ENCODE measurements at places on chromosomes 12 and 14. TPM values are rescaled to one million over a fixed set of nuclear protein-coding genes. Genes with fewer than 3 reads are reported as not detected.

Gene RAPGEF3
- total RNA-seq = 15.9 TPM

Gene VCPKMT
- total RNA-seq = 1.3 TPM

Gene LGMN
- 56.4 TPM for total RNA-seq

GRCh38 chr12:61566183-61566582 is 694.0 kb upstream of the USP15 start:
- no peak overlapping the region for H3K4me3 ChIP-seq
- no peak overlapping the region for H3K27ac ChIP-seq
- H3K27me3 ChIP-seq = no peaks in the 10 kb centered on the region
- no peaks in the 10 kb centered on the region for H3K4me1 ChIP-seq

- no peak overlapping the region for H3K27ac ChIP-seq
- no peaks in the 10 kb centered on the region for H3K4me1 ChIP-seq
- no peaks in the 10 kb centered on the region for H3K36me3 ChIP-seq
- no peaks in the 10 kb centered on the region for H3K27me3 ChIP-seq
- no peak overlapping the region for H3K4me3 ChIP-seq
Observed at GRCh38 chr12:108484431-108484830, 30.6 kb upstream of the FICD start.

DNA sequence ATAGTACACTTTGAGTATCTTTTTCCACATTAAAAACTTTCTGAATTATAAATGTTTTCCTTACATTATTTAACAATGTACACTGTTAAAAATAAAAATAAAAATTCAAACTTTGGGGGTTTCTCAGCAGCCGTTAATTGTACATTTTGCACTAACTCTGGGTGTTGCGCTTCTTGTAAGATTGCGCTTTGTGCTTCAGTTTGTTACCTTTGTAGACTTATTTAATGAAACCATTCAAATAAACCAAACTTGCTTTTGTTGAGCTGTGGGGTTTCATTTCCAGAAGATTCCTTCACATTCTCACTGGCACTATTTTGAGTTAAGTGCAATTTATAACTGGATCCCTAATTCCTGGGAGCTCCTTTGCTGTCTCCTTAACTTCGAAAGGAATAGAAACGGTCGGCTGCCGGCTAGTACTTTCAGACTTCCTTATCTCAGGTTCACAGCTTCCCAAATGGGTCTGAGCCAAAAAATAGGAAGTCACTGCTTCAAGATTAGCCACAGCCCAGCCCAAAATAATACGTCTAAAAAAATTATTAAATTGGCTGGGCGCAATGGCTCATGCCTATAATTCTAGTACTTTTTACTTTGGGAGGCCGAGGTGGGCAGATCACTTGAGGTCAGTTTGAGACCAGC is 38.2 kb downstream of the RAD52 start:
- DNase-seq = no peak
- no peak overlapping the region for H3K27ac ChIP-seq
- no peak overlapping the region for H3K4me3 ChIP-seq

DNA sequence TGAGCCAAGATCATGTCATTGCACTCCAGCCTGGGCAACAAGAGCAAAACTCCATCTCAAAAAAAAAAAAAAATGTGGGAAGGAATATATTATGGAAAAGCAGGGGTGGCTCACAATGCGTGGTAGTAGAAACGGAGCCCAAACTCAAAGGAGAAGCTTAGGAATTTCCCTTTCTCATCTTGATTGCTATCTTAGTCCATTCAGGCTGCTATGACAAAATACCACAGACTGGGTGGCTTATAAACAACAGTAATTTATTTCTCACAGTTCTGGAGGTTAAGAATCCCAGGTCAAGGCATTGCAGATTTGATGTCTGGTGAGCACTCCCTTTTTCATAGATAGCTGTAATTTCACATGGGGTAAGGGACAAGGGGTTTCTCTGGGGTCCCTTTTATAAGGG is 153.8 kb upstream of the KRR1 start:
- H3K27me3 ChIP-seq = no peaks in the 10 kb centered on the region
- no peaks in the 10 kb centered on the region for H3K36me3 ChIP-seq
- peaks cover 9% of the 10 kb centered on the region for H3K4me1 ChIP-seq
- no peak overlapping the region for H3K27ac ChIP-seq
- DNase-seq = no peak

DNA sequence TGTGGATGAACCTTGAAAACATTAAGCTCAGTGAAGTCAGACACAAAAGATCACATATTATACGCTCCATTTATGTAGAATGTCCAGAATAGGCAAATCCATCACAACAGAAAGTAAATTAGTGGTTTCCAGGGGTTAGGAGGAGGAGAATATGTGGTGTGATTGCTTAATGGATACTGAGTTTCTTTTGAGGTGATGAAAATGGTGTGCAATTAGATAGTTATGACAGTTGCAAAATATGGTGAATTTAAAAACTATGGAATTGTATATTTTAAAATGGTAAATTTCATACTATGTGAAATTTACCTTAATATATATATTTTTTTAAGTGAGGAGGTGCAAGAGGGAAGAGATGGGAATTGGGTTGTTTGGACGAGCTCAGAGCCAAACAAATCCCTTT is 46.3 kb upstream of the KICS2 start:
- no peak for DNase-seq
- H3K4me3 ChIP-seq = no peak overlapping the region
- no peaks in the 10 kb centered on the region for H3K4me1 ChIP-seq
- no peak overlapping the region for H3K27ac ChIP-seq
- H3K36me3 ChIP-seq = no peaks in the 10 kb centered on the region

Gene HAL
- total RNA-seq = 2.8 TPM

GRCh38 chr14:92415969-92416368 is 93.0 kb downstream of the SLC24A4 start:
- DNase-seq = no peak
- no peaks in the 10 kb centered on the region for H3K4me1 ChIP-seq
- H3K27ac ChIP-seq = no peak overlapping the region

GRCh38 chr12:29333178-29333577 is 47.8 kb downstream of the ERGIC2 start:
- no peak for DNase-seq
- no peak overlapping the region for H3K4me3 ChIP-seq
- H3K27ac ChIP-seq = no peak overlapping the region
- no peaks in the 10 kb centered on the region for H3K36me3 ChIP-seq

Gene DCP1B
- total RNA-seq = 43.2 TPM

Gene HOXC6
- total RNA-seq = not detected

Gene TAS2R50
- not detected for total RNA-seq

Gene EFCAB11
- 10.3 TPM for total RNA-seq

Gene OR6C2
- total RNA-seq = not detected

- H3K27me3 ChIP-seq = no peaks in the 10 kb centered on the region
- DNase-seq = no peak
- no peaks in the 10 kb centered on the region for H3K4me1 ChIP-seq
- no peak overlapping the region for H3K27ac ChIP-seq
Observed at GRCh38 chr14:56884617-56885016, 74.3 kb upstream of the OTX2 start.

Gene SYT1
- total RNA-seq = 4.3 TPM

DNA sequence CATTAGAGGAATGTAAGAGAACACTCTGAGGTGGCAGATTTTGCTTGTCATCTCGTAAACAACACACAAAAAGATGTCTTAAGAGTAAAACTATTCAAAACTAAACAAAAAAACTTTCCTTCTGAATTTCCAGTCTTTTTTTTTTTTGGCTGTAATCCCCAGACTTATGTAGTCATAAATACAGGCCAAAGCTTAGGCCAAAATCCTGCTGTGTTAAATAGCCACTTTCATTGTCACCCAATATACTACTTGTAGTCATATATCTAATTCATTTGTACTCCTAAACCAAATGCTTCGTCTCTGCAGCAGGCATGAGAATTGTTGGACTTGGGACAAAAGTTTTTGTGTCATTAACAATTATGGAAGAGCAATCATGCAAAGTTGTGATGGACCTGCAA is 103.5 kb upstream of the ATF1 start:
- peaks cover 10% of the 10 kb centered on the region for H3K4me1 ChIP-seq
- no peak for DNase-seq
- H3K27ac ChIP-seq = no peak overlapping the region
- H3K4me3 ChIP-seq = no peak overlapping the region
- H3K36me3 ChIP-seq = peaks cover 10% of the 10 kb centered on the region

Gene LRP6
- 76.6 TPM for total RNA-seq

- no peaks in the 10 kb centered on the region for H3K36me3 ChIP-seq
- H3K27ac ChIP-seq = peak overlapping the region; percentile 20
- H3K27me3 ChIP-seq = no peaks in the 10 kb centered on the region
- no peak overlapping the region for H3K4me3 ChIP-seq
Observed at GRCh38 chr12:68559984-68560850, 50.5 kb upstream of the RAP1B start.

- peak overlapping the region; percentile 89 for H3K27ac ChIP-seq
- peaks cover 60% of the 10 kb centered on the region for H3K4me1 ChIP-seq
- H3K27me3 ChIP-seq = no peaks in the 10 kb centered on the region
- H3K36me3 ChIP-seq = no peaks in the 10 kb centered on the region
- no peak overlapping the region for H3K4me3 ChIP-seq
Observed at GRCh38 chr14:61527325-61528100, 167.8 kb upstream of the HIF1A start.

Gene GLT8D2
- total RNA-seq = 15.8 TPM

GRCh38 chr14:60758885-60759284 is 24.3 kb downstream of the MNAT1 start:
- peaks cover 5% of the 10 kb centered on the region for H3K4me1 ChIP-seq
- H3K4me3 ChIP-seq = no peak overlapping the region
- H3K27ac ChIP-seq = no peak overlapping the region
- no peak for DNase-seq
- H3K27me3 ChIP-seq = no peaks in the 10 kb centered on the region
- H3K36me3 ChIP-seq = no peaks in the 10 kb centered on the region

Gene ATF7IP
- total RNA-seq = 89.5 TPM

Data from stomach (tissue), 19 donors.